ENCODE measurements at places on chromosomes 7 and 10.

DNA sequence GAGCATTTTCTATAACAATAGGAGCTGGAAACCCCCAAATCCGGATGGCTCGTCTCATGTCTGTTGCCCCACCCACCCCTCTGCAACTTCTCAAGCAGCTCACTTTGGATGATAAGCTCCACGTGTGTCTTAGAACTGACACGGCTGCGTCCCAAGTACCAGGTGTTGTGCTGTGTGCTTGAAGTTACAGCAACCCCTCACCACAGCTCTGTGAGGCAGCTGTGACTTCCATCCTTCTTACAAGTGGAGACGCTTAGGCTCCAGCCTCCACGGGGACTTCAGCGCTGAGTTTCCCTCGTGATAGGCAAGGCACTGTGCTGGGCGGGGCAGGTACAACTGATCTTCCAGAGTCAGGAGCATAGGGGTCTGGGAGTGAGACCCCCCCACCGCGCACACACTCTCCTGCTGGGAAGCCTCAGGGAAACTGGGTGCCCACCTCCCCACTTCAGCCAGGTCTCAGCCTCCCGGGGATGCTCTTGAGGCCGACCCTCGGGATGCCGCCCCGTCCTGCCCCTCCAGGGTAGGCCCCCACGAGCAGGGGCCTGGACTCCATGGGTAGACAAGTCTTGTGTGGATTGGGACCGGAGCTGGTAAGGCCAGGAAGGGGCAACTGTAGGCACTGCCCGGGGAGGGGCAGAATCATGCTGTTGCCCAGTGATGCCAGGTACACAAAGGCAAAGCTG is 31.4 kb downstream of the EN2 start:
- no peak for DNase-seq

GRCh38 chr7:26949319-26949718 is 84.9 kb upstream of the SKAP2 start:
- no peak for DNase-seq

DNA sequence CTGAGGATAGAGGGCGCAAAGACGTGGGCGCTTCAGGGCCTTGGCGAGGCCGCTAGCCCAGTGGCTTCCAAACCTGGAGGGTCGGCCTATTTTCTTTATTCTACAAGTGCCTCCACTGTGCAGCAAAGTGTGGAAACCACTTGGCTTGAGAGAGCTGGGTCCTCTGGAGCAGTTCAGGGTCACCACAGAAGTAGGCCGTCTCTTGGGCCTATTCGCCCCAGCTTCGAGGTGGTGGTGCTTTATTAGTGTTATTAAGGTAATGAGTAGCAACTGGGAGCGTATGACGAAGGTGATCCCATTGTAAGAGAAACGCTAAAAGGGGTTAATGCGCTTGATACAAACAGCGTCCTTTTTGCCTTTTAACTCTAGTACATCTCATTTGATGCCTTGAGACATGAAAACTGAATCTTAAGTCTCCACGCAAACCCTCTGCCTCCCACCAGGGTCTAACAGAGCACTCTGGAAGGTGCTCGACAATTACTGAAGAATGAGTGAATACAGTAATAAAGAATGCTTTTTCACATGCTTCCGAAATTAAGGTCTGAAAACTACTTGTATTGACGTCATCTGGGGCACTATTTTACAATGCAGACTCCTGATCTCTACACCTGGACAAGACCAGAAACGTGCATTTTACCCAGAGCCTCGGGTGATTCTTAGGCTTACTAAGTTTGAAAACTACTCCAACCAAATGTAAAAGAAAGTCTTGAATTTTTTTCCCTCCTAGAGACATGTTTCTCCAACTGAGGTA is 647 bp upstream of the GSAP start:
- no peak for DNase-seq

DNA sequence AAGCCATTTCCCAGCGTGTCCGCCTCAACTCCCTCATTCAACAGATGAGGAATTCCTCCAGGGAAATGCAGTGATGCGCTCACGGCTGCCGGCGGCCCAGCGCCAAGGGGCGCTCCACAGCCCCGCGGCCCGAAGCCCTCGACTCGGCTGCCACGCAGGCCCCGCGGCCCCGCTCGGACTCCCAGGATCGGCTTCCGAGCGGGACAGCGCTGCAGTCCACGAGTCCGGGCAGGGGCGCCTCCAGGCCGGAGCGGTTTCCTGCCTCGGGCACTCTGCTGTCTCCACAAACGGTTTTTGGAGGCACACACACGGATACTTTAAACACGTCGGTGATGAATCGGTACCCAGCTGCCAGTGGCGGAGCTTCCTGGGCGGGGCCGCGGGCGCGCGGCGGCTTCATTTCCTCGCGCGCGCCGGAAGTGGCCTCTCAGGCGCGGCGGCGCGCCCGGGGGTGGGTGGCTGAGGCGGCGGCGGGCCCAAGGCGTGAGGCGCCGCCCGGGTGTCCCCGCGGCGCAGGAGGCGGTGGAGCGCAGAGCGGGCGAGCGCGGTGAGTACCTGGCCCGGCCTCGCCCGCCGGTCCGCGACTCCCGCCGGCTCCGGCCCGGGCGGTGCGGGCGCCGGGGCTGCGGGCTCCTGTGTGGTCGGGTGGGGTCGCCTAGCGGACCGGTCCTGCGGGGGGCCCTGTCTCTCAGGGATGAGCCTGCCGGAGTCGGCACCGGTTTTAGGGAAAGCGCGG is at the start of gene CSGALNACT2:
Gene CSGALNACT2 (plus strand): TSS at position 425 of the 736 bp plus-strand sequence. CDS start 16,705 bp downstream, outside the sequence.
- DNase-seq, result no peak

GRCh38 chr7:75892634-75893272 is 13.9 kb downstream of the RHBDD2 start:
- DNase-seq, result no peak

DNA sequence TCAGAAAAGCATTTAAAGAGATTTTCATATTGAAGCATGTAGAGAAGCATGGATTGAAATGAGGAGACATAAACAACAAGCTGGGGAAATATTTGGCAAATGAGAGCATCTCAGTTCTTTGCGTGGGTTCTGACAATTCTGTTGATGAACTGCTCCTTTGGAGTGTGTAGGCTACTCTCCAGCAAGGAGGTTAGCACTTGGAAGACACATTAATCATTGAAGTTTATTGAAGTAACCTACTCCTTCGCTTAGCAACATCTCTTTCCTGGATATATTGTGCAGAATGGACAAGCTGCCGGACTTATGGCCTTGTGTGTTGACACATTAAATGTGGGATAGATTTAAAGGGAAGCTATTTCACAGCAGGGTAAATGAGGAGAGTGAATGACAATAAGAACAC is 354.5 kb upstream of the VWC2 start:
- no peak for DNase-seq

DNA sequence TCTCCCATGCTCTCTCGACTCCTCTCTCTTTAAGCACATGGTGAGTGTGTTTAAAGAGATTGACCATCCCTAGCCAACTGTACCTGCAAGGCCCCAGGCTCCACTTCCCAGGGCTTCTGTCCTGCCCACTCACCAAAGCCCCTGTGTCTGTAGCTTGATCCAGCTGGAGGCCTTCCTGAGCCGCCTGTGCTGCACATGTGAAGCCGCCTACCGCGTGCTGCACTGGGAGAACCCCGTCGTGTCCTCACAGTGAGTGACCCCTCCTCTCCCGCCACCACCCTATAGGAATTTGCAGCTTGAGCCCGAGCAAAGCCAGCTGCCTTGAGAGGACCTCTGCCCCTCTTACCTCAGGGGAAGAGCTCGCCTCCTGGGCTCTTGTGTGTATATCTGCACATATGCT is 11.2 kb downstream of the ZFYVE27 start:
- DNase-seq, result no peak

- DNase-seq, result no peak
Observed at GRCh38 chr7:133602291-133602690, 349.4 kb downstream of the EXOC4 start.

DNA sequence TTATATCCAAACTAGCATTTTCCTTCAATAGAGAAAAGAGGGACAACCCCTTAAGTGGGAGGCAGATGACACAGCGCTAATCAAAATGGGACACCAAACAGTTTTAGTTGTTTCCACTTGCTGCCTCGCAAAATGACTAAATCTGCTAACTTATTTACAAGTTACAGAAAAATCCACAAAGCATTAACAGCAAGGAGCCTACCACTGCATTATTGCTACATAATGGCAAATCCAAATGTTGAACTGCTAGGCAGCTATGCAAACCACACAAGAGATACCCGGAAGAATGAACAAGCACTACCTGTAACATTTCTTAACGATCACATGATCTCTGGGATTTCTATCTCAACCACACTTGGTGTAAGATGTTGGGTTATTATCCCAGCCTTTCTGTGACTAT is 96.7 kb downstream of the SFMBT2 start:
- no peak for DNase-seq

- no peak for DNase-seq
Observed at GRCh38 chr7:26910221-26910620, 45.8 kb upstream of the SKAP2 start.

DNA sequence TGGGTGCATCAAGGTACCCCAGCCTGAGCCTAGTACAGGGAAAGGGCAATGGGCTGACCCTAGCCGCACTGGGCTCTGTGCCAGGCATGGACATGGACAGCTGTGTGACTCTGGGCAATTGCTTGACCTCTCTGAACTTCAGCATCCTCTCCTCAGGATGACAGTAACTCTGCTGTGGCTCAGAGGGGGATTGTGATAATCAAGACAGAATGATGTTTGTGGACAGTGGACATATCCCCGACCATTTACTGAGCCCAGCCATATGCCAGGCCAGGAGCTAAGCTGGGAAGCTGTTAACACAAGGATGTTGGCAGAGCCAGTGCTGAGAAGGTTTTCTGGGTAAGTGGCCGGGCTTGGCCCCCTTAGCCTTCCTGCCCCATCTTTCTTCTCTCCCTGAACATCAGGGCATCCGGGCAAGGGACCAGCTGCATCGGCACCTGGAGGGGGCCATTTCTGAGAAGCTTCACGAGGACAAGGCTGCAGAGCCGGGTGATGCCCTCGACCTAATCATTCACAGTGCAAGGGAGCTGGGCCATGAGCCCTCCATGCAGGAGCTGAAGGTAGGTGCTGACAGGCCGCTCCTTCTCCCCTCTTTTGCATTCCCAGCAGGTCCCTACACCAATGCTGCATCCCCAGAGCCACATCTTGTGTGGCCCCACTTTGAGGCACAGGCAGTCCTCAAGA is 3.5 kb downstream of the CYP26C1 start:
- DNase-seq, result no peak

All from SK-N-MC (cell line).